ENCODE measurements at places on chromosomes 2 and 18.

- DNase-seq = no peak
These were observed 24.4 kb downstream of the RDH14 start for GRCh38 chr2:18536100-18536499.

DNA sequence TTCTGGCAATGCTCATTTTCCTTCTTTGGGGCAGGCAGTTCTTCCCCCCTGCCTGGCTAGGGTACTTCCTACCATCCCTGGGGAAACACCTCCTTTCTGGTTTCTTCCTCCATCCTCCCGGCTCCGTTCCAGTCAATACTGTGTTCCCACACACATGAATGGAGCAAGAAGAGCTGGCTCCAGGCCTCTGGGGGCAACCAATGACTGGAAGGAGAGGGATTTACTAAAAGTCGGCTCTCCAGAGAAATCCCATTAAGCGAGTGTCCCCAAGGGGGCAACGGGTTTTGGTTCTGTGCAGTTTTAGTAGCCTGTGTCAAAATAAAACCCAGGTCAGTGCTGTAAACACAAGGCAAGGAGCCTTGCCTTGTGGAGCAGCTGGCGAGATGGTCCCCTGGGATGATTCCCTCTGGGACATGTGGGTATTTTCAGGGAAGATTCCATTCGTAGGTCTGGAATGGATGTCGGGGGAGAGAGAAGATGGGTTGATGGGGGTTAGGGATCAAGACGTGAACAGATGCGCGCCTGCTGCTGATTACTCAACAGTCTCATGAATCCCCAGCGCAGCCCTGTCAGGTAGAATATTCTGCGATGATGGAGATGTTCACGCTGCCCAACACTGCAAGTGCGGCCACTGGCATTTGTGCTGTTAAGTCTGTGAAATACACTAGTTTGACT lies 32.0 kb downstream of the EMILIN2 start:
- DNase-seq = no peak

DNA sequence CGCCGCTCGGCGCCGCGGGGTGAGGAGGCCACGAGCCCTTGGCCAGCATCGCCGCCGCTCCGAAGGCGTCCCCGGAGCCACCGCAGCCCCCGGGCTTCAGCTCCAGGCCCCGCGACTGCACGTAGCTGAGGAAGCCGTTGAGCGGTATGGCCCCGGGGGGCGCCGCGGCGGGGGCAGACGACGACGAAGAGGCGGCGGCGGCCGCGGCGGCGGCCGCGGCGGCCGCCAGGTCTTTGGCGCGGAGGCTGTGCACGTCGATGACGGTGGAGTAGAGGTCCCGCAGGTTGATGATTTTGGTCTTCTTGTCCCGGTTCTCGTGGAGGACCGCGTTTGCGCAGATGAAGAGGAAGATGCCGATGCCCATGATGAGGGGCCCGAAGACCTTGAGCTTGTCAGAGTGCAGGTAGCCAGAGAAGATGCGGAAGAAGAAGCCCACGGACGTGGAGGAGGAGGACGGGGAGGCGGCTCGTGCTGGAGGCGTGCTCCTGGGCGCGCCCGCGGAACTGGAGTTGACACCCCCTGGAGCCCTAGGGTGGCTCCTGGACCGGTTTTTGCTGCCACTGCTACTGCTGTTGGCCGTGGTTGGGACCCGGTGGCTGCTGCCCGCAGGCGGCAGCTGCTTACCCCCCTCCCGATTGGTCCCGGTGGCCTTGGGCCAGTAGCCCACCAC lies 4.0 kb downstream of the TMEM200C start:
- no peak for DNase-seq

DNA sequence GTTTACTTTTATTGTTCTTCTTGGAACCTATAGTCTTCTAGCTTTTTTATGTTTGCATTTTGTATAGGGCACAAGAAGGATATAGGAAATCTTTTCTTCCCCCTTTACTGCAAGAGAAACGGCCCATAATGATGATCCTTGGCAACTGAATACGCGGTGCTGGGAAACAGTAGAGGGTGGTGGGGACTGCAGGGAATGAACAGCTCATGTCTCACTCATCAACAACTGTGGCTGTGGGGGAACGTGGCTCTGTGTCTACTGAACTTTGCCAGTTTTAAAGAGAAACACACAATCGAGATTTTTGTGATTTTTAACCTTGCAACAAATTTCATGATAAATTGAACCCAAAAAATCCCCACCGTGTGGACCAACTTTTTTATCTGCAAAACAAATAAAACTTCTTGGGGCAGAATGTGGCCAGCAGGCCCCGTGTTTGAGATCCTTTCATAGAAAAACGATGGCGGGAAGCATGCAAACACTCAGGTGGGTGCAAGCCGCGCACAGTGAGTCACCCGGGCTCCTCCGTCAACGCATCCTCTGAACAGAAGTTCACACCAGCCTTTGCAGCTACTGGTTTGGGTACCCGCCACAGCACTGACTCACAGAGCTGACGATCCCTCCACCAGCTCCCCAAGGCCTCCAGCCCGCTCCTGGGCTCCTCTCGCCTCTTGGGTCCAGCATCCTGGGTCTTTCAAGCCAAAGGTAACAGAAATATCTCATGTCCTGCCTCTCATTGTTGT lies 149.3 kb downstream of the COL6A3 start:
- no peak for DNase-seq

- no peak for DNase-seq
These were observed 356.6 kb downstream of the FBXO15 start for GRCh38 chr18:73791081-73791480.

DNA sequence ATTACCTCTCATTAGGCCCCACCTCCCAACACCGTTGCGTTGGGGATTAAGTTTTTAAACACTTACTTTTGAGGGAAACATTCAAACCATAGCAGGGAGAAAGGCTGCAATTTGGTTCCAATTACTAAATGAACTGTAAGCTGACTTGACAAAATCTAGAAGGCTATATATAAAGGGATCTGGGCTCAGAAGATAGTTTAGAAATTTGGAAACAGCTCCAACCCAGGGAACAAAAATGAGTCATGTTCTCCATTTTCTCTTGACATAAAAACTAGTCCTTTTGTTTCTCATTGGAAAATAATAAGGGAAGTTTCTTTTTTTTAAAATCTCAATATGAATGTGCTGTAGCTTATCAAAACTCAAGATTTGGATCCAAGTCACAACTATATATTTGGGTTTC lies 17.5 kb downstream of the MOGAT1 start:
- DNase-seq = no peak

DNA sequence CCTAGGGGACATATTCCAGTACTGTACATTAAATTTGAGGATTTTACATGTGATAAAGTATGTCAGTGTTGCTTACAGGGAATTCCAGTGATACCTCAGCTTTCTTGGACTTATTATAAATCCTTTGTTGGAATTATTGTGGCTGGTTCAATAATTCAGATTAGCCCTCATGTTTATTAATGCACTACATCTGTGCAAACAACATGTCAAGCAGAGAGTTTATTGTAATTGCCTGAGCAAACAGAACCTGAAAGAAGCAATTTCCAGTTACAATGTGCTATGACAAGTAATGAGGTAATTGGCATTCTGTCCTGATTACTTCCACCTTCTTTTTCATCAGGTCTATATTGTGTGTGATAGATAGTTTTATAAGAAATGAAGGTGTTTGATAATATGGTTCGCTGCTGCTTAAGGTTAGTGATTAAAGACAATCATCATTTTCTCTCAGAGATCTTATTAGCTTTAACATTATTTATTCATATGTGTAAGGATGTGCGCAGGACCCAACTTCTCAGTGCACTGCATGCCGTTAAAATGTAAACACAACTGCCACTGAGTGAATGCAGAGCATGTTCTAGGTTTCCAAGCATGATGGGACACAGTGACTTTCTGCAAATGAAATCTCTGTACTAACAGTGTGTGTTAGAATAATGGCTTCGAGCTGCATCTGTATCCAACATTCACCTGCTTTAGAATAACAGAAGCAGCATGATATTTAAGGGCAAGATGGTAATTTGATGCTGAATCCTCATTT lies 973.7 kb upstream of the POU3F3 start:
- no peak for DNase-seq

- DNase-seq = no peak
These were observed 2.3 kb upstream of the ZNF532 start for GRCh38 chr18:58862356-58862755.

All from NCI-H2029 treated with DMSO at 0.1 percent for 48 hours (cell line).